ENCODE measurements at places on chromosomes 5 and 9.

DNA sequence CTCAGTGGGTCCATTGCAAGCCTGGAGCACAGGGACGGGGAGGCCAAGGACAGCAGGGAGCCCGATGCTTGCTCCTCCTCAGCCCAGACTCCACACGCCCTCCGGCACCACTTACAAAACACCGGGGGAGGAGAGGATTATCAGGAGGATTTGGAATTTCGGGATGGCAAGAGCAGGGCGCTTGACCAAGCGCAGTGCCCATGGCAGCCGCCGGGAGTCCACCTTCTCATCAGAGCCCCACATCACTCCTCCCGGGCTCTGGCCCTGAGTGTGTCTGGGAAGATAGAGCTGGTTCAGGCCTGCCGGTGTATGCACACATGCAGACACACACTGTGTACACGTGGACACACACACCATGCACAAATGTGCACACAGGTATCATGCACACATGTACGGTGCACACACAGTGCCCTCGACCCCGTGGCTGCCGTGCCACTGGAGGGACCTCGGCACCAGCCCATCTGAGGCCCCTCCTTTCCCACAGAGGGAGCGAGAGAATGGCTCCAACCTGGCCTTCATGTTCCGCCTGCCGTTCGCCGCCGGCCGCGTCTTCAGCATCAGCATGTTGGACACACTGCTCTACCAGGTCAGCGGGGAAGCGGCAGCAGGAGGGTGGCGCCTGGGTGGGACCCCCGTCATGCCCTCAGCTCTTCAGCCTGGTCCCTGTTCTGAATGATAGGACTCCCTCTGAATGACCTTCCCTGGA, 81.7 kb downstream of the KCNT1 start:
- DNase-seq: no peak

- no peak for DNase-seq
Measured at GRCh38 chr5:72940082-72940481, 15.8 kb upstream of the FCHO2 start.

DNA sequence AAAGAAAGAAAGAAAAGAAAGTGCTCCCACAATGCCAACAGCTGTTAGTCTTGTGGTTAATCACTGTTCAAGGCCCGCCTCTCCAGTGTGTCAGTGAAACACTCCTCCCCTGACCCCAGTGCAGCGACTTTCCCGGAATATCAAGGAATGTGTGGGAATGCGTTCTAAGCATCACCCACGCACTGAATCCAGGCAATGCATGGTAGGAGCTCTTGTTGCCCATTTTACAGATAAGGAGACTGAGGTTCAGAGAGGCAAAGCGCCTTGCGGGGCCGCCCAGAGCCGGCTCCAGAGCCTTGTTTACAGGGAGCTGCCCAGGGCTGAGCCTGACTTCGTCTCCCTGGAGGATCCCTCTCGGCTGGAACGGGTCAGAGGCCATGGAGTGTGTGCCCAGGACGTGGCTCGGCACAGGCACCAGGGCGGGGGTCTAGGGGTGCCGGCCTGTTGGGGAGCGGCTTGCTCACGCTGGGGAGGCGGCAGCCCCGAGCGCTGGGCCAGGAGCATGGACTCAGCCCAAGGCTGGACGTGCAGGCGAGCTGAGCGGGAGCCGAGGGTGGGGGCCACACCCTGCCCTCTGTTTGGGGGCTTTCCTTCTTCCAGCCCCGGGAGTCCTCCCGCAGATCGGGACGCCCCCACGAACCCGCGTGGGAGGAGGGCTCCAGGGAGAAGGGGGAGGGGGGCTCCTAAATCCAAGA, 823 bp downstream of the ST6GALNAC6 start:
- no peak for DNase-seq

DNA sequence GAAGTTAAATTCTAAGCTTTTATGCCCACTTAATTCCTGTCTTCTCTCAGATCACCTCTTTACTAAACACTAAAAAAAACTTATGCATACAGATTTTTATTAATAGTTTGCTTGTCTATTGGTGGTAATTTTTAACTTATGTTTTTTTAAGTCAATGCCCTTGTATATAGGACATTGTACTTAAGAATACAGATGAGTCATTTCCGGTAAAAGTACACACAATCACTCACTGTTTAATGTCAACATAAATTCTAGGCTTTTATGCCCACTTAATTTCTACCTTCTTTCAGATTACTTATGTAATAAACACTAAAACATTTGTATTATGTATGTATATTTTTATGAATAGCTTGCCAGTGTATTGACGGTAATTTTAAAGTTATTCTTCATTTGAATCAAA, 872.8 kb upstream of the CDH9 start:
- DNase-seq: no peak

DNA sequence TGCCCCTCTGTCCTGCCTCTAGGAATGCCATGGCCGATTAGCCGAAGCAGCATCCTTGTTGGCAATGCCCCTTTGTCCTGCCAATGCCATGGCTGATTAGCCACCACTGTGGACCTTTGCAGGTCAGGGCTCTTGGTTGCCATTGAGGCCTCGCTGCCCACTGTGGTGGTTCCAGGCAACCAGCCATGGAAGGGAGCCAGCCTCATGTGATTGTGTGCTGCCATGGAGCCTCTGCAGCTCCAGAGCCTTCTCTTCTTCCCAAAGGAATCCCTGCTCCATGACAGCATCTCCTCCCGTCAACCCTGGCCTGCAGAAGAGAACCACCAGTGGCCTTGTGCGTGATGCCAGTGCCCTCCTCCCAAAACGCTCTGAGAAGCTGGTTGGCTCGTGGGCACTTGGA, 187.0 kb downstream of the CACNA1B start:
- no peak for DNase-seq

- no peak for DNase-seq
Measured at GRCh38 chr5:136840601-136841000, 475.3 kb upstream of the TRPC7 start.

GRCh38 chr9:117247266-117247665, 167.6 kb downstream of the ASTN2 start:
- DNase-seq: no peak

- no peak for DNase-seq
Measured at GRCh38 chr5:164376843-164377242, 871.4 kb downstream of the MAT2B start.

DNA sequence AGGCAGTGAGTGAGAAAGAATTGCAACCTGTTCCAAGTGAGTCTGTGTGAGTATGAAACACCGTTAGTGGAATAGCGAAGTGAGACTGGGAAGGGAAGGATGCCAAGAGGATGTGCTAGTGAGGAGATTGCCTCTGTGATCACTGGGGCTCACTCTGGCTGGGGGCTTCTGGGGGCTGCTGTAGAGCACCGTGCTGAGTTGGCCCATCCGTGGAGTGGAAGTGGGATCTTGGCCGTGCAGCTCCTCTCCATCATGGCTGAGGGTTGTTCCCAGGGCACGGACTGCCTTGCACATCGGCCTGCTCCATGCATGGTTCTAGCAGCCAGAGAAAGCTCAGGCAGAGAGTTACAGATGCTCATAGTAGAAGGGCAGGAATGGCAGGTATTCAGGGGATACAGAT, 236.1 kb downstream of the AGTPBP1 start:
- no peak for DNase-seq

GRCh38 chr9:121299467-121300282, 31.7 kb downstream of the GSN start:
- no peak for DNase-seq
